ENCODE measurements at places on chromosomes 5 and 9. TPM values are rescaled to one million over a fixed set of nuclear protein-coding genes. Genes with fewer than 3 reads are reported as not detected.
A peak's percentile ranks its signal among the peaks of the same experiment; 100 is the strongest.

The PCDHGA4 gene
- total RNA-seq, result 0.10 TPM

The MTAP gene
- 43.4 TPM for total RNA-seq

The COQ4 gene
- 27.6 TPM for total RNA-seq

The SCGB3A2 gene
- total RNA-seq, result not detected

The PCDHB2 gene
- total RNA-seq, result not detected

The FBP1 gene
- total RNA-seq, result 0.40 TPM

The PTBP3 gene
- total RNA-seq, result 177 TPM

The DMRT2 gene
- 3.3 TPM for total RNA-seq

The ZNF618 gene
- 0.25 TPM for total RNA-seq

The IRX2 gene
- not detected for total RNA-seq

The TAF1L gene
- total RNA-seq, result 0.05 TPM

The C9orf153 gene
- not detected for total RNA-seq

The MAST4 gene
- 38.3 TPM for total RNA-seq

The BARHL1 gene
- not detected for total RNA-seq

The EIF4E1B gene
- total RNA-seq, result not detected

The IL4 gene
- total RNA-seq, result 12.6 TPM

The MPDZ gene
- total RNA-seq, result not detected

The PLCXD3 gene
- not detected for total RNA-seq

The HTR4 gene
- total RNA-seq, result not detected

- no peak for DNase-seq
Observed at GRCh38 chr5:98206566-98206965, 566.9 kb upstream of the RGMB start.

GRCh38 chr5:38790891-38791290, 54.9 kb upstream of the OSMR start:
- no peak for DNase-seq

DNA sequence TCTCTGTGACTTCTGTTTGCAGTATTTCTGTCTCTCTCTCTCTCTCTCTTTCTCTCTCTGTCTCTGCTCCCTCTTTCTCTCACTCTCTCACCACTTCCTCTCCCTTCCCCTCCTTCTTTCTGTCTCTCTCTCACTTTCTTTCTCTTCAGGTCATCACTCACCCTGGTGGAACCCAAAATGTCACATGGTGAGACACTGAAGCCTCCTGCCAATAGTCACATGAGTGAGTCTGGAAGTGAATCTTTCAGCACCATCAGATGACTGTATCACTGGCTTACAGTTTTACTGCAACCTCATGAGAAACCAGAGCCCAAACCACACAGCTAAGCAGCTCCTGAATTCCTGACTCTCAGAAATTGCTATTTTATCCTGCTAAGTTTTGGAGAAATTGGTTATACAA, 414.6 kb downstream of the CAAP1 start:
- DNase-seq, result no peak

DNA sequence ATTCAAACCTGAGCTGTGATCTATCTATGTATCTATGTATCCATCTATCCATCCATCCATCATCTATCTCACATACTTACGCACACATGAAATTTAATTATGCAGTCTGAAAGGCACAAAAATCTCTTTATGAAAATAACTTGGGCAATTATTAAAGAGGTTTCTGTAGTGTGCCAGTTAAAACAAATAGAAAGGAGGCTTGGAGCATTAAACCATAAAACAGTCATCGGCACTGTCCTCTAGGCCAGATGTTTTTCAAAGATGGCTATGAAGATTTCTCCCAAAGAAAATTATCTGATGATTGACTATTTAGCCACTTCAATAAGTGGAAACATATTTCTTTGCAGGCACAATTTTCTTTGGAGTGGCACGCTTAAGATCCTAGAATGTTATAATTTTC, 392.5 kb upstream of the RPS23 start:
- DNase-seq, result no peak

GRCh38 chr5:146722361-146722779, 156.2 kb downstream of the PPP2R2B start:
- no peak for DNase-seq

- no peak for DNase-seq
Observed at GRCh38 chr5:170403675-170404074, 14.5 kb upstream of the KCNMB1 start.

- DNase-seq, result no peak
Observed at GRCh38 chr5:9046756-9047481, 499.0 kb downstream of the SEMA5A start.

GRCh38 chr9:92971121-92971520, 23.8 kb downstream of the FGD3 start:
- peak; percentile 15 for DNase-seq

DNA sequence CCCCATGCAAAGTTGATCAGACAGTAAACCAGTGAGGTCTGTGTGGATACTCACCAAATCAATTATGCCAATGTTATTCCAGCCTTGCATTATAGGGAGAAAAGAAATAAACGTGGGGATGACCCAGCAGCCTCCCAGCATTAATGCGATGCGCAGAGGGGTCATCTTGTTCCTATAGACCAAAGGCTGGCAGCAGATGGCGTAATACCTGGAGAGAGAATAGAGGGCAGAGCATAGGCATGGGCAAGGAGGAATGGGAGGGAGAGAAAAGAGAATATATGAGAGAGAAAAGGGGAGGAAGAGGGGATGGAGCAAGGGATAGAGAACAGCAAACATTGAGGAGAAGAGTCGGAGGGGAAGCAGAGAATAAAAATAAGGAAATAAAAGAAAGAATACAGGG, 131.2 kb downstream of the HTR4 start:
- no peak for DNase-seq

DNA sequence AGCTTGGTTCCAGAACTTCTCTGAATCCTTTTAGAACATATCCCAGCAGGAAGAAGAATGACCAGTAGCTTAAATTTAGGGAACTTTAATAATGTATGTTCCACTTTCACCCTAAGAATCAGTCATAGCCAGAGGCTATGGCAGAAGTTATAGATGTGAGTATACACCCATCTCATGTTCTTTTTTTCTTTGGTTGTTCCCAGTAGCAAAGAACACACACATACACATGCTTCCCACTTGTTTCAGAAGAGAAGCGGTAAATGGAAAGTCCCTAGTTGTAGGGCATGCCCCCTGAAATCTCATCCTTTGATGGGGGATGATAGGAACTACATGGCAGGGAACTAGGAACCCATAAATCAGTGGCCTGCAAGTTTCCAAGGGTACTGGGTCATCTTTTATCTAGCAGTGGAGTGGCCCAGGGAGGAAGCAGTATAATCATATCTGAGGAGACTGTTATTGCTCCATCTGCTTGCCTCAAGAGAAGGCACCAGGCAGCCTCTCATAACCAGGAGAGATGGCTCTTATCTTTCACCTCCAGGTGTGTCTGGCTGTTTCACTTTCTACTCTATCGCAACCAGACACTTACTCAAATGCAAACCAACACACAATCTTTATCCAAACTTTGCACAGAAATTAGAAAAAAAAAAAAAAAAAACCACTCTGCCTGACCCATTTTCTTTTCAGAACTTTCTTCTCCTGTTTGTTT, 109.5 kb downstream of the SNCAIP start:
- DNase-seq, result no peak

- no peak for DNase-seq
Observed at GRCh38 chr5:171129308-171129707, 179.7 kb upstream of the TLX3 start.

DNA sequence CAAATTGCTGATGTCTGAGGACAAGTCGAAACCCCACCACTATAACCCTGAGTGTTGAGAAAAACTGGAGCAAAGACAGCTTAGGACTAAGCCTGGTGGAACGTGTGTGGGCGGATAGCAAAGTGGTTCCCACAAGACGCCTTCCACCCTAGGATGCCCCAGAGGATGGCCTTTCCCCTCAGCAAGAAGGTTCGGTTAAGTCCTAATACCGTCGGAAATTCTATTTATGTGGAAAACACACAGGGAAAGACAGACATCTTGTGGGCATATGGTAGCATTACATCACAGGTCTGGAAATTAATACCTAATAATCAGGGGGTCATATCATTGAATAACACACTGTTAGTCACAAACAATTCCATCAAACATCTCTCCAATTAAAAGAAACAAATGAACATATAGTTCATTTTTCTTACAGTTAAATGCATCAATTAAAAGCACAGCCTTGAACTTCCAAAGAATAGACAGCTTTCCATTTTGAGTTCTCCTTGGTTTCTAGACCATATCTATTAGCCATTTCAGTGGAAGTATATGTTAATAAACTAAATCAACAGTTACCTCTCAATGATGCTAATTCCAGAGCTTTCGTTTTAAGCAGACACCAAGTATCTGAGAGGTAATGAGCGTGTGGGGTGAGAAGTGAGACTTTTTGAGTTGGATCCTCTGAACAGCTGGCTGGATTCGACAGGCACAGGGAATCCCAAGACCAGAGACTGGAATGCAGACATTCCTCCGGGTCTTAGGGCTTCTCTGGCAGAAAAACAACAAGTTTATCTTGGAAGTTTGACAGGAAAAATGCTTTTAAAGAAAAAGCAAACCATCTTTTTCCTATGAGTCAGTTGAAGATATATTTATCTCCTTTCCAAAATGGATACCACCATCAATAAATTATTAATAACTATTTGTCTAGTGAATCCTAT, 2.9 kb upstream of the ICE1 start:
- no peak for DNase-seq

GRCh38 chr9:33684831-33685230, 110.5 kb upstream of the PRSS3 start:
- DNase-seq, result no peak

DNA sequence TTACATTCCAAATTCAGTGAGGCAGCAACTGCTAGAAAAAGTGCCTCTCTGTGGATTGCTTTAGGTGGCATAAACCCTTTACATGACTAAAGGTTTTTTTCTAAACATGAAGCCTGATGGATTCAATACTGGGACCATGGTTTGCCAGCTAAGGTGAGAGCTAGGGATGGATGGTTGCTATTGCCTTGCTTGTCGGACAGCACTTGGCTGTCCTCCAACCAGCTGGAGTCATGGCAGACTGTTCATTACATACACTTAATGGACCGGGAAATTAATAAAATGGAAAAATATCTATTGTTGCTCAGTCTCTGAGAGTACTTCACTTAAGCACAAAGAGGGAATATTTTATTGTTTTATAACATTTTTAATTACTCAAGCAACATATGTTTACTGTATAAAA, 116.9 kb upstream of the TRPC7 start:
- no peak for DNase-seq

GRCh38 chr9:129696944-129697655, 31.7 kb downstream of the PRRX2 start:
- no peak for DNase-seq

DNA sequence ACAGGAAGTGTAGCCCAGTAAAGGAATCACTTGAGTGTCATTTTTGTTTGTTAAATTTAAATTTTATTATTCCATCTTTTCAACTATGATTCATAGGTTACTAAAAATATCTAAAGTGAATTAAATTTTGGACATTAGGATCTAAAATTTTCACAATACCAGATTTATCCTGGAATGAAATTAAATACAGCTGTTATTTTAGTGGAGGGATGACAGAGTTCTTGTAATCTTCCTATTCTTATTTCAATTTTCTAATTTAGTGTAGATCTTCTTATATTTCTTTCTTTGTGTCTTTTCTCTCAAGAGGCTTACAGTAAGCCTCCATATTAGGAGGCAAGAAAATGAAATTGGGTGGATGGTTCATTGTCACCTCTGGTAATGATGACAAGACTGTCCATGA, 167.9 kb upstream of the TNC start:
- no peak for DNase-seq

GRCh38 chr5:56668996-56669395, 146.4 kb upstream of the MAP3K1 start:
- no peak for DNase-seq

- no peak for DNase-seq
Observed at GRCh38 chr5:166916021-166916420, 1375.4 kb upstream of the WWC1 start.

GRCh38 chr9:13186091-13186490, 93.4 kb downstream of the MPDZ start:
- no peak for DNase-seq

DNA sequence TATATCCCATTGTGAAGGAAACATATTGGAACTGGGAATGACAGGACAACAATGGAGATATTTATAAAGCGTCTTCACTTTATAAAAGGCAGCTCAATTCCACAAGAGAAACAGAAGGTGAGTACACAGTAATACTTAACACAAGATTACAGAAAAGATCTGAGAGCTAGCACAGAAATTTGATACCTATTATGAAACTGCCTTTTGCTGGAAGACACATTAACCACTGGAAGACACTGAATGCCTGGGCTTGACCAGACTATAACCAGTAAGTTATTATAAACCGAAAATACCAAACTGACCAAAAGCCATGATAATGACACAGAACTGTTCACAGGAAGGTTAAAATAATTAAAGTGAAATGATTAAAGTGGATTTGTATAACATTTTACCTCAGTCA, 195.4 kb downstream of the NR2F1-AS1 start:
- DNase-seq, result no peak

GRCh38 chr5:79074641-79075040, 5.1 kb downstream of the BHMT2 start:
- DNase-seq, result no peak

DNA sequence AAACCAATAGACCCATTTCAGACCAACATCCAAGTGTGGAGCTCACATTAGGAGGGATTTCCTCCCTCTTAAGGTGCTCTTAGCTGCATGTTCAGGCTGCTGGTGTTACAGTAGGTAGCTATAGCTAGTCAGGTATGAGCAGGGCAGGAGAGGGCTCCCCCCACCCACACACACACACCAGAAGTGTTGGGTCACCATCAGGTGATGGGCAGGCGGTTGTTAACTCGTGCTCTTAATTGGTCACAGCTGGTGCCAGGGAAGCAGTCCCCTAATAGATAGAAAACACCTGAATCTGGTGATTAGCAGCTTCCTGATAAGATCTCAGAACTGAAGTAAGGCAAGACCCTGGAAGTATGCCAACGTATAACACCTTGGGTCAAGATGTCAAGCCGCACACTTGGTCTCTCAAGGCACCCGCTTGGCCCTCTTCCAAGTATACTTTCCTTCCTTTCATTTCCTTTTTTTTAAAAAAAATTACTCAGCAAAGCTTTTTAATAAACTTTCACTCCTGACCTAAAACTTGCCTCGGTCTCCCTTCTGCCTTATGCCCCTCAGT, 532.4 kb downstream of the DNAH5 start:
- DNase-seq, result no peak

Measured in activated CD4-positive, alpha-beta memory T cell treated with anti-CD3 and anti-CD28 coated beads, Interleukin-2, amount 10 ng/mL, durations not matched to agents 7 days and 5 days (primary cell).